Activated CD4-positive, alpha-beta T cell treated with anti-CD3 and anti-CD28 coated beads for 1 hour (primary cell): ENCODE measurements at places on chromosomes 2 and 18.

DNA sequence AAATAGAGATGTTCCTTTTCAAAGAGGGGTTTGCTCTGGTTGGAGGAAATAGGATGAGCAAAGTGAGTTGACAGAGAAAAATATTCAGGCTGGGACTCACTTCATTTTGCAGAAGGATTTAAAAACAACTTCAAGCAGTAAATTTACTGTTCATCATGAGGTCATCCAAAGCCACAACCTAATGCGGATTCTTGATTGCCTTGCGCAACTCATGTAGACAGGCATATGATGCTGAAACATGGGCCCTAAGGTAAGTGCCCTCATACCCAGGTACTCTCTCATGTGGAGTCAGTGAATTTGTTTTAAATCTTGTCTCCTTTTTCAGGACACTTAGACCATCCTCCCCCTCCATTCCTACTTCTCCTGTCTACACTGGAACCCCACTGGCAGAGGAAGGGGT is 51.9 kb upstream of the LYPD1 start:
- no peak for DNase-seq

GRCh38 chr2:170467568-170468422 is 247.3 kb upstream of the SP5 start:
- no peak for DNase-seq

GRCh38 chr2:95385570-95385984 is 16.9 kb upstream of the FAHD2A start:
- DNase-seq: no peak

DNA sequence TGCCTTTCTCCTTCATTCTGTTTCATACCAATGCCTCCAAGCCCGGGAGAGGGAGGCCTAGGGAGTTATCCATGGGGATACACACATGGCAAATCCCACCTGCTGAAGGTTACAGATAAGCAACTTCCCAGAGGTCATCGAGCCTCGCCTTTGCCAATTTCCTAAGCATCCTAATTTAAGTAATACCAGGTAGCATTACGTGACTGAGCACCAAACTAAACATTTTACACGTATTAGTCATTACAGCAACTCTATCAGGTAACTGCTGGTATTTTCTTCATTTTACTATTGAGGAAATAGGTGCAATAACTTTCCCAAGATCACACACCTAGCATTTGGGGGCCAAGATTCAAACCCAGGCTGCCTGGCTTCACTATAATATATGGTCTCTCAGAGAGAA is 30.1 kb upstream of the BZW1 start:
- DNase-seq: no peak
